Body of pancreas (tissue), 4 donors: ENCODE measurements at places on chromosomes 1 and 21.

DNA sequence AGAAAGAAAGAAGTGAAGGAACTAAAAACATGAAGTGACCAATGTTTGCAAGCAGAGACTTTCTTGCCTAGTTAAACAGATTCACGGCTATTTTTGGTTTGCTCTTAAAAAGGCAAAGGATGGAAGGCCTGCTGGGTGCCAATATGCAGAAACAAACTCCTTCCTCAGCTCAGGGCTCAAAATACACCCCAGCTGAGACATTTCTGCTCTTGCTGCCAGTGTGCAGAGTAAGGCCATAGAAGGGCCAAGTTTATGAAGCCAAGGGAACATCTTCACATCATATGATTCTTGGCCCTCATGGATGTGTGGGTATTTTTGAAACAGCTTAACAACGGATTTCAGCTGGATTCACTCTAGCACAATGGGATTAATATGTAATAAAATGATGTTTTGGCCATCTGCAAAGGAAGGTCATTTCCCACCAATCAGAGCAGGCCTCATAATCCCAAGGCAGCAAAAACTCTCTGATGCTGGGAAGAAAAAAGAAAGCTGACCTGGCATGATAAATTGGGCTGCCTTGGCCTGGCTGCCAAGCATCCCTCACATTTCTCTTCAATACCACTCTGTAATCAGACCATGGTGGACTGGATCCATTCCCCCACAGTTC, 70.7 kb downstream of the CAPZB start:
- no peak for DNase-seq

DNA sequence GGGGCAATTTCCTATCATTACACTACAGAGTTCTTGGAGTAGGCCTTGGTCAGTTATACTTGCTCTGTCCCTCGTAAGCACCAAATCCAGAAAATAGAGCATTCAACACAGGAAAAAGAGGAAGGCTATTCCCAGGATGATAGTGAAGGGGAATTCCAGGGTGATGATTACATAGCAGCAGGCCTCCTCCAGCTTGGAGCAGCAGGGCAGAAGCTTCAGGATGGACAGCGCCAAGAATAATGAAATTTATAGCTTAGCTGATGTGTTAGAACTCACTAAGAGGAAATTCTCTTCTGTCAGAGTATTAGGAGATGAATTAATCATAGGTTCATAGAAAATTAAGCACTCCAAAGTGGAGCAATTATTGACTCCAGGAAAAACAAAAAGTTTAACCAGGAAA, 10.8 kb upstream of the SMAP2 start:
- DNase-seq = no peak

DNA sequence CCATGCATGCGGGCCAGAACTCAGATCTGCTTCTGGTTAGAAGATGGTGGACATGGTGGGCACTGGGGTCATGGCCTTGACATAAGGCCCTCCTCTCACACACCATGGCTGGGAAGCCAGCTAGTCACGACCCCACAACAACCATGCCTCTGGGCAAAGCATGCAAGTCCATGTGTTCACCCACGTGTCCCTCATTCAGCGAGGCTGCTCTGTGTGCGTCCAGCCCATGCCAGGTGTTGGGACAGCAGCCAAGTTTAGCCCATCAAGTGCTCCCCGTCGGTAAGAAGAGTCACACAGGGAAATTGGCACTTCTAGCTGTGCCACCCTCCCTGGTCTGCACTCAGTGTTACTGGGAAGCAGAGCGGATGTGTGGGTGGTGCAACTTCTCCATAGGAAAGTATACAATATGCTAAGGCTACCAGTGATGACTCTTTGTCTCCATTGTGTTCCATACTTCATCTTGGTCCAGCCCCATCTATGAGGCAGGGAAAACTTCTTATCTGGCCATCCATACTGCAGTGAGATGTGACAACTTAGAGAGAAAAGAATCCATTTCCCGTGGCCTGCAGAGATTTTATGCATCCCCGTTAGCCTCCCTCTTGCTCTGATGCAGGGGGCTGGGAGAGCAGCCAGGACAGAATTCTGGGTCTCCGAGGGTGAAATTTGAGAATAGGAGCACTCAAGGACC, 198.0 kb downstream of the GRIK3 start:
- DNase-seq = no peak

DNA sequence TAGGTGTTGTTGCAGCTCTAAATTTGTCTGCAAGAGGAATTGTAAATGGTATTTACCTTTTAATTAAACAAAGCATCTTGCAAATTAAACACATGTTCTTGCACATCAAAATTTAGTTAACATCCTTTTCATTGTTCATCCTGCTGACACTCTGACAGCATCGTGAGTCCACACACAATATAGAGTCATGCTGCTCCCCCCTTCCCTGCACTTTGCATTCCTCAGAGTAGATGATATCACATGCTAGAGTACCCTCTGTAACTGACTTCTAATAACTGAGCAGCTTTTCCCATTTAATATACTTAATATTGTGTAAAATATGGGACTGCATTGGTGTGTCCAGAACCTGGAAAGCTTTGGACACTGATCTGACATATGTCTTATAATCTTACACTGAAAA, 138.8 kb upstream of the DPYD start:
- DNase-seq = no peak

DNA sequence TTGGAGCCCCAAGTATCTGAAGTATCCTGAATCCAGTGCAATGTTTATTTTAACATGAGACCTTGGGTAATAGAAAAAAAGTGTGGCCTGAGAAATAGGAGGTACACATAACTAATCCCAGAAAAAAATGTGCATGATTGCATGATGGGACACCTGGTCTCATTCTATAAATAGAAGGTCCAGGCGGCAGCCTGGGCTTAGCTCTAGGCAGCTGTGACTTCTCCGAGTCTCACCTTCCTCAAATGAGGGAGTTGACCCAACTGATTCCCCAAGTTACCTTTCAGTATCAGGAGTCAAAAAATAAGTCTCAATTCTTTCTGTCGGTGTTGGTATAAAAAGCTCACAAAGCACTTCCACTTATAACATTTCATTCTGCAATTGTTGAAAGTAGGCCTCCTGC, 65.9 kb upstream of the CCDC190 start:
- DNase-seq = no peak

DNA sequence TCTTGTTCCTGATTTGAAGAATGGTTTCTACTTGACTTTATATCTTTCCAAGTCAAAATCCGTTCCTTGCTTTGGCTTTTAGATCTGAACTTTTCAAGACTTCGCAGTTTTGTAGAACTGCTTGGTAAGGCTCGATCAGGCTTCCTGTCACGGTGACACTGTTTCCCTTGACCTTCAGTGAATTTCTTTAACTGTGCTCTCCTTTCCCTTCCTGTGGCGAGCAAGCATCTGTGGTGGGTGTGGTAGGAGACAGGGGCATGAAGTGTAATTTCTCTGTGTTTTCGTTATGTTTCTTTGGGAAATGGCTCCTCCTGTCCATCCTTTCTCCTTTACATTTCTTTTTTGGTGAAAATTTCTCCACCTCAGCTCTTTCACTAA, 10.4 kb downstream of the STYXL2 start:
- no peak for DNase-seq

GRCh38 chr1:99957818-99958217, 12.0 kb upstream of the SLC35A3 start:
- DNase-seq = no peak

DNA sequence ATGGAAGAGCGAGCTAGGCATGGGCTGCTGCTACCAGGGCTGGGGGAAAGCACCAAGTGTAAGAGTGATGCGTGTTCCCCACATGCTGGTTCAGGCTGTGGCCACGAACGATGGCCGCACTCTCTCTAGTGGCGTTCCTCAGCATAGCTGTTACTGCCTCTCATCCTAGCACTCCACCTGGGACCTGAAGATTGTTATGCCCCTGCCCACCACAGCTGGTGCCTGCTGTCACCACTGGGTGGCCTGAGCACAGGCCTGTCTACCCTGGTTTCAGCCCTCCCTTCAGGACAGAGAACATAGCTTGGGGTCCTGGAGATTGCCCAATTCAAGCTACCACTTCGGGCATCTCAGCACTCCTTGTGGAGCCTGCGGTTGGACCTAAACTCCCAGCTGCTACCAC, 80.1 kb upstream of the PDC start:
- DNase-seq = no peak

- DNase-seq = no peak
Observed at GRCh38 chr1:23882746-23883145, 14.7 kb upstream of the FUCA1 start.

GRCh38 chr1:56019472-56019871, 559.9 kb downstream of the PLPP3 start:
- no peak for DNase-seq

DNA sequence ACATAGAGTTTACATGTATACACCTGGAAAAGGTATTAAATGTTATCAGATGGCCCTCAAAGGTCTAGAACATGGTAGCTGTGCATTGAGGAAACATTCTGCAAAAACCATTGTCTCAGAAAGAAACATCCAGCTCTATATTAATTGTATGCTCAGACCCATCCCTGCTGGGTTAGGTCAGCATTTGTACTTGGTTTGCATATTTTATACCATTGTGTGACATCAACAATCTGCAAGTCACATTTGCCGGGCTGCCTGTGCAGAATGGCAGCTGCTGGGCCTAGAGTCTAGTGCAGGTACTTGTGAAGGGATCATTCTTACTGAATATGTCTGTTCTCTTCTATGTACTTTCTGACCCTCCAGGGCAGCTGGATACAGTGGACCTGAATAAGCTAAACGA, 43.9 kb upstream of the LAMC2 start:
- DNase-seq = no peak

GRCh38 chr21:33452362-33452761, 27.4 kb downstream of the TMEM50B start:
- DNase-seq = no peak

- DNase-seq = peak; percentile 85
Observed at GRCh38 chr21:41761211-41761933, 5.5 kb downstream of the RIPK4 start.

GRCh38 chr1:107142666-107143065, 1.8 kb downstream of the NTNG1 start:
- DNase-seq = no peak

DNA sequence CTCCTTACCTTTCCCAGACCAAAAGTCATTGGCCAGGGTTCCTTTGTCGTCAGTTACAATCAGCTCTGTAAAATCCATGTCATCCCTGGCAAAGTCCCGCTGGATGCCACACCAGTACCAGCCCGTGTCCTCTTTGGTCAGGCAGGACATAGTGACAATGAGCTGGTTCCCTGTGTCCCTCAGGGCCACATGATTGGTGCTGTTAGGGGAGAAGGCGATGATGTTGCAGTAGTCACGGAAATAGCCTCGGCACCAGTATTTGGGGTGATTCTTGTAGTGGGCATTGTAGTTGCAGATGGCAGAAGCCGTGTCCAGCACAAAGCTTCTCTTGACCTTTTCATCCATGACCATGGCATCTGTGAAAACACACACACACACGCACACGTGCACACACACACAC, 14.8 kb downstream of the ADORA3 start:
- DNase-seq = no peak

- DNase-seq = peak; percentile 51
Observed at GRCh38 chr1:46735708-46736324, 16.9 kb upstream of the EFCAB14 start.

- DNase-seq = no peak
Observed at GRCh38 chr1:7930645-7931445, 9.8 kb downstream of the TNFRSF9 start.

GRCh38 chr1:192941722-192942411, 117.3 kb downstream of the UCHL5 start:
- no peak for DNase-seq

- no peak for DNase-seq
Observed at GRCh38 chr1:119204961-119205357, 64.5 kb upstream of the WARS2 start.

- DNase-seq = no peak
Observed at GRCh38 chr1:197521118-197521739, 253.2 kb downstream of the CRB1 start.

- DNase-seq = no peak
Observed at GRCh38 chr1:61221642-61222041, 139.3 kb downstream of the NFIA start.

- DNase-seq = no peak
Observed at GRCh38 chr1:233735847-233736246, 121.9 kb downstream of the KCNK1 start.

DNA sequence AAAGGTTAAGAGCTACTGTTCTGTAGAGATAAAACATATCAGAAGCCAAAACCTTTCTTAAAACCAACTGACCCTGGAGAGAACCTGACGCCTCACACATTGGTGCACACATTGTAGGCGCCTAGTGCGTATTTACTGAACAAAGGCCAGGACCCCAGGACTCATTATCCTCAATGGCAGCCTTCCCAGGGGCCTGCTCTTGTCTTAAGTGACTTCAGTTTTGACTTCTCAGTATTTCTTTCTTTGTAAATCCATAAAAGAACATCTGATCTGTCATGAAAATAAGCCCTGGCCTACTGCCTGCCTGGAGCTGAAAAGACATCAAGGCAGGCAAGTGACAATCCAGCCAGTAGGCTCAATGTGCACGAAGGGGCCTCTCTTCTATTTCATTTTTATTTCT, 27.6 kb downstream of the ABCA4 start:
- no peak for DNase-seq

DNA sequence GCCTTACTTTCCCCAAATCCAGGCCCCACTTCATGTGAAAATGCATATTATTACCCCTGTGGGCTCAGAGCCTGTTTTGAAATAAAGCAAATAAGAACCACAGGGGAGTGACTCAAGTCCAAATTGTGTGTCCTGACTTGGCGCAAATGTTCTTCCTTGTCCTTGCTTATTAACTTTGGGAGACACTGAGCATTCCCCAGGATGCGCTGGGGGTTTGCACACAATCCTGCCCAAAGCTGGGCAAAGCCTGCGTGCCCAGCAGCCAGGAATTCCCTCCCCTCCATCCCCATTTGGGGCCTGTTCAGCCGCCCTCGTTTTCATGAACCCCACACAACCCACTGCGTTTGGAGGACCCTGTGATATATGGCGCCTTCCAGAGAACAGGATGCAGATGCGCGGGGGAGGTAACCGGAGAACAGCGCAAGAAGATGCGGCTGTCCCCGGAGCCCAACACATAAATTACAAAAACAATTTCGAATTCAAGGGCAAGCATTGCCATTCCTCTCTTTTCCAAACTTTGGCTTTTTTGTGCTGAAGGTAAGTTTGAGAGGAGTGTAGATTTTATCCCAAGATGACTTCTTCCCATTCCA, 42.4 kb upstream of the CLDN14 start:
- no peak for DNase-seq

GRCh38 chr1:14815175-14815877, 216.8 kb downstream of the KAZN start:
- DNase-seq = peak; percentile 84

GRCh38 chr1:55005351-55006140, 6.8 kb downstream of the BSND start:
- DNase-seq = no peak

DNA sequence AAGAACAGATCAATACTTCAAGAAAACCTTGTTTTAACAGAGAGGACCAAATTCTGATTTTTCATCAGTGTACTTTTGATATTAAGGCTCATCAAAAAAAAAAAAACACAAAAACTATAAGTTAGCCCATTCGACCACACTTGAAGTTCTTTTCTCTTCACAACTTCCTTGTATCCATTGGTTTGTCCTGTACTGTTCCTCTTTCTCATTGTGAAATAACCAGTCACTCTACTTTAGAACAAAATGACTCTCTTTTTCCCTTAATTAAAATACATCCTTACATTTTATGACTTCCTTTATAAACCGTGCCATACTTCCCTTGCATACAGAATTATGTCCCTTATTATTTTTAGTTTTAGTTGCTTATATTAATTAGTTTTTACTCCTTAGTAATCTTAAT, 8.4 kb downstream of the QSOX1 start:
- no peak for DNase-seq

GRCh38 chr1:2291577-2291976, 63.5 kb downstream of the SKI start:
- DNase-seq = no peak

GRCh38 chr1:11977625-11978024, 2.6 kb upstream of the MFN2 start:
- DNase-seq = no peak

- DNase-seq = no peak
Observed at GRCh38 chr1:59308839-59309238, 11.9 kb downstream of the FGGY start.
